ENCODE measurements at places on chromosomes 11 and 22. TPM values are rescaled to one million over a fixed set of nuclear protein-coding genes. Genes with fewer than 3 reads are reported as not detected.

Gene LRRN4CL
- total RNA-seq = 0.51 TPM

Gene OR8G5
- not detected for total RNA-seq

Gene RAG1
- 1.0 TPM for total RNA-seq

Gene ACTN3
- 0.14 TPM for total RNA-seq

Gene DPP3
- 71.7 TPM for total RNA-seq

Gene OR52K2
- not detected for total RNA-seq

Gene GGTLC2
- total RNA-seq = not detected

Gene HORMAD2
- not detected for total RNA-seq

Gene SAA2
- 2.0 TPM for total RNA-seq

Gene SLC25A17
- total RNA-seq = 29.0 TPM

Gene CHRDL2
- not detected for total RNA-seq

Gene OSM
- not detected for total RNA-seq

Gene SPINDOC
- 14.3 TPM for total RNA-seq

Gene OR52N2
- total RNA-seq = not detected

Gene SOX6
- total RNA-seq = 0.09 TPM

Gene FAM181B
- 0.05 TPM for total RNA-seq

Gene MEI1
- 2.0 TPM for total RNA-seq

Gene OR51T1
- total RNA-seq = not detected

Gene MIAT
- 0.19 TPM for total RNA-seq

Gene MIOX
- total RNA-seq = not detected

Gene NAALADL1
- 11.0 TPM for total RNA-seq

Gene CHKB
- 50.4 TPM for total RNA-seq

Gene NXPE2
- not detected for total RNA-seq

Gene CRYBA4
- not detected for total RNA-seq

Gene SLC1A2
- not detected for total RNA-seq

Gene CD59
- total RNA-seq = 931 TPM

Gene KRTAP5-5
- not detected for total RNA-seq

Gene DNAJB13
- total RNA-seq = not detected

Gene OR10A5
- not detected for total RNA-seq

Gene KDM4F
- total RNA-seq = not detected

Gene GRM5
- total RNA-seq = under 0.01 TPM

Gene DLG2
- total RNA-seq = 0.51 TPM

Gene CASP1
- total RNA-seq = 32.8 TPM

Gene C11orf52
- total RNA-seq = 0.47 TPM

Gene TEAD1
- total RNA-seq = 27.1 TPM

Gene PATE1
- not detected for total RNA-seq

Gene RAB1B
- total RNA-seq = 196 TPM

Gene TPH1
- not detected for total RNA-seq

Gene OR5P2
- total RNA-seq = not detected

Gene PCF11
- 43.7 TPM for total RNA-seq

Gene SLC35F2
- total RNA-seq = 74.1 TPM

Gene MS4A7
- total RNA-seq = not detected

Gene SCUBE1
- not detected for total RNA-seq

Gene CHRNA10
- 0.93 TPM for total RNA-seq

Gene SAA1
- total RNA-seq = 0.98 TPM

Gene GPHA2
- not detected for total RNA-seq

Gene P4HA3
- total RNA-seq = 37.4 TPM

Gene MS4A12
- not detected for total RNA-seq

Gene LYVE1
- 64.6 TPM for total RNA-seq

Gene SNU13
- 74.9 TPM for total RNA-seq

Gene SPDYC
- total RNA-seq = not detected

Gene DBX1
- total RNA-seq = not detected

Gene TEX54
- not detected for total RNA-seq

Gene MMP8
- total RNA-seq = not detected

Gene KREMEN1
- 0.56 TPM for total RNA-seq

Gene SDHD
- total RNA-seq = 201 TPM

All from dermis blood vessel endothelial cell (primary cell).